NCI-H1930 (cell line): ENCODE measurements at places on chromosomes 7 and 10.

GRCh38 chr10:23514321-23514720, 75.4 kb downstream of the OTUD1 start:
- DNase-seq = no peak

GRCh38 chr10:78266741-78267469, 233.2 kb downstream of the RPS24 start:
- DNase-seq = no peak

DNA sequence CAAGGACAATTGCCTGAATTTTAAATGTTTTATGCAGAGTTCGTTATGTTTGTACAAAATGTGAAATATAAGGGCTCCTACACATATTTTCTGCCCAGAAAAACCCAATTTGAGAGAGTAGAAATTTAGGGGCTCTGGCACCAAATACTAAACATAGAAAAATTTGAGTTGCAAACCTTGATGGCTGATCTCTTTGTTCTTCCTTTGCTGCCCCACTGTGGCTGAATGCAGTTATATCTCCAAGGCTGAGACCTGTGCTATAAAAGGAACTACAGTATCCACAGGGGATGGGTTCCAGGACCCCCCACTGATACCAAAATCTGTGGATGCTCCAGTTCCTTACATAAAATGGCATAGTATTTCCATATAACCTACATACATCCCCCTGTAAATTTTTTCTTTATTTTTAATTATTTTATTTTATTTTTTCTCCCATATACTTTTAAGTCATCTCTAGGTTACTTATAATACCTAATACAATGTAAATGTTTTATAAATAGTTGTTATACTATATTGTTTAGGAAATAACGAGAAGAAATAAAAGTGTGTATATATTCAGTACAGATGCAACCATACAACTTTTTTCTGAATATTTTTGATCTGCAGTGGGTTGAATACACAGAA, 22.5 kb downstream of the CFAP43 start:
- DNase-seq = no peak

DNA sequence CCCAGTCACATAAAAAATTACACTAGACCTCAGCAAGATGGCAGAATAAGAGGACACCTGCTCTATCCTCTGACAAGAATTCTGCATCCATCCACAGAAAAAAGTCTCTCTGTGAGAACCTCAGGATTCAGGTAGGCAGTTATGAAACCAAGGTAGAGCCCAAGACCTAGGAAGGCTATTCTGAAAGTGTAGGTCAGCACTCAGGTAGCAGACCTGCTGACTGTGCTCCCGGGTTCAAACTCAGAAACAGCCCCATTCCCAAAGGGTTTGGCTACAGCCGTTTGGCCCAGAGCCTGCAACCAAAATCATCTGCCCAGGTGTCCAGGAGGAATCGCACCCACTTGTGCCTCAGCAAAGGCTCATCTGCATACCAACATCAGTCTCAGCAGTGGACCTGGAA, 37.7 kb downstream of the COA1 start:
- DNase-seq = no peak

DNA sequence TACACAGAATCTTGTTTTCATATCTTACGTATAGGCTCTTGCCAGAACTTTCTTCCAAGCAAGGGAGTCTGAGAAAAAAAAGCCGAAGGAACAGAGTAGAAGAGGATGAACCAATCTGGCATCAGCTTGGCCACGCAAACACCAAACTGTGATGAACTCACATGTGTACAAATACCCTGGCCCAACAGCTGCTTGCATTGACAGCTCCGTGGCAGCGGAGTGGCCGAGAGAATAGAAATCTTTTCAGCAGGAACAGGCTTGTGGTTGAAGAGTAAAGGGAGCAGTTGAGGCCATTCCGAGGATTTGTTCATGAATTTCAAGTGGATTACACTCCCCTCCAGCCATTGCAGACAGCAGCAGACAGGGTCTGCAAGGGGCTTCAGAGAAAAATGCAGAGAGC, 173.8 kb upstream of the PLXNA4 start:
- DNase-seq = no peak

DNA sequence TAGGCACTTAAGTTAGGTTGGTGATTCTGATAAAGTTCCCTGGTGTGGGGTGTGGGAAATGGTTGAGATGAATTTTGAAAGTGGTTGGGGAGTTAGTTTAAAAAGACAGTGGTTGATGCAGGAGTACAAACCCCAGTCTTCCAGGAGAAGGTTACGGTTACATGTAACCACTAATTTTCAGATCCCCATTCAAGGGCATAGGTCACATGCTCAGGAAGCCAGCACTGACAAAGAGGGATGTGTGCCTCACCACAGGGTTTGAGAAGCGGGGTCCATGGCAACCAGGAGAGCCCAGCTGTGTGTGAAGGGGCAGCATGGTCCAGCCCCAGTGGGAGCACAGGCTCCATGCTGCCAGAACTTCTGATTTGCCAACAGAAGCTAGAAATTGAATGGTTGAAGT, 144.2 kb downstream of the MDFIC start:
- no peak for DNase-seq
